ENCODE measurements at places on chromosomes 1 and 21. TPM values are rescaled to one million over a fixed set of nuclear protein-coding genes. Genes with fewer than 3 reads are reported as not detected.

BARHL2 gene
- total RNA-seq: not detected

- DNase-seq: no peak
- no peaks in the 10 kb centered on the region for H3K4me1 ChIP-seq
- no peaks in the 10 kb centered on the region for H3K27me3 ChIP-seq
- no peak overlapping the region for H3K4me3 ChIP-seq
- H3K36me3 ChIP-seq: no peaks in the 10 kb centered on the region
Measured at GRCh38 chr21:36854391-36854790, 112.1 kb downstream of the HLCS start.

SLC22A15 gene
- 6.6 TPM for total RNA-seq

- H3K27me3 ChIP-seq: no peaks in the 10 kb centered on the region
- no peak overlapping the region for H3K4me3 ChIP-seq
- no peaks in the 10 kb centered on the region for H3K4me1 ChIP-seq
- H3K36me3 ChIP-seq: no peaks in the 10 kb centered on the region
Measured at GRCh38 chr1:209265301-209265700, 318.2 kb upstream of the CAMK1G start.

Measured in aorta (tissue), 5 donors.